IPS DF 19.7 (cell line): ENCODE measurements at places on chromosomes 12 and 14.
A peak's percentile ranks its signal among the peaks of the same experiment; 100 is the strongest.

DNA sequence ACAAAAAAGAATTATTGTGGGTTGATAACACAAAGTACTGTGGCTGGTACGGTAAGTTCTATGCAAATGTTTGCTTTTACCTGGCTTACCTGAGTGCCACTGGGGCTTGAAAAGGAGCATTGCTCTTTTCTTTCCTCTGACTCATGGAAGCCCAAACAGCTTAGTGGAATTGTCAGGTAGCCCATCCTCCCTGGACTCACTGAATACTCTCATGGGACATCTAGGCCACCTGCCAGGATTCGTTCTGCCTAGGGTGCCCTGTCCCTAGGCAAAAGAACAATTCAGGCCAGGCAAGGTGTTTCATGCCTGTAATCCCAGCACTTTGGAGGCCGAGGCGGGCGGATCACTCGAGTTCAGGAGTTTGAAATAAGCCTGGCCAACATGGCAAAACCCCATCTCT, 22.5 kb upstream of the YAF2 start:
- no peak for DNase-seq

- DNase-seq, result no peak
Measured at GRCh38 chr12:43805149-43805859, 813 bp downstream of the TWF1 start.

- DNase-seq, result no peak
Measured at GRCh38 chr12:59695379-59695778, 99.5 kb downstream of the SLC16A7 start.

DNA sequence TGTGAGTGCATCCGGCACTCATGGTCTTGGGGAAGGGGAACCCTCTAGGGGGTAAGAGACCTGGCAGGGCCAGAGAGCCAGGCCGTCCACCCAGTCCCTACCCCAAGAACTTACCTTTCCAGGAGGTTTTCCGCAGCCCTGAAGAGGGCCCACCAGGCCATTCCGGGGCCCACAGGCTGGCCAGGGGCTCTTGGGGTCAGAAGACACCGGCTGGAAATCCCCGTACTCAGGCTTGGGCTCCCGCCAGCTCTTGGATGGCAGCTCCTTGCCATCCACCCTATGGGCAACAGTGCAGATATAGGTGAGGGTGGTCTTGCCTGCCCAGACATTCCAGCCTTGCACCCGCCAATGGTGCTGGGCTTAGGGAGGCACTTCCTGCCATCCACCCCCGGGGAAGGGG, 34.6 kb downstream of the NCKAP5L start:
- no peak for DNase-seq

- no peak for DNase-seq
Measured at GRCh38 chr12:100120355-100120754, 22.3 kb downstream of the BLTP3B start.

- no peak for DNase-seq
Measured at GRCh38 chr12:65885716-65886115, 61.4 kb downstream of the HMGA2 start.

- DNase-seq, result no peak
Measured at GRCh38 chr12:92416385-92416812, 270.8 kb upstream of the BTG1 start.

DNA sequence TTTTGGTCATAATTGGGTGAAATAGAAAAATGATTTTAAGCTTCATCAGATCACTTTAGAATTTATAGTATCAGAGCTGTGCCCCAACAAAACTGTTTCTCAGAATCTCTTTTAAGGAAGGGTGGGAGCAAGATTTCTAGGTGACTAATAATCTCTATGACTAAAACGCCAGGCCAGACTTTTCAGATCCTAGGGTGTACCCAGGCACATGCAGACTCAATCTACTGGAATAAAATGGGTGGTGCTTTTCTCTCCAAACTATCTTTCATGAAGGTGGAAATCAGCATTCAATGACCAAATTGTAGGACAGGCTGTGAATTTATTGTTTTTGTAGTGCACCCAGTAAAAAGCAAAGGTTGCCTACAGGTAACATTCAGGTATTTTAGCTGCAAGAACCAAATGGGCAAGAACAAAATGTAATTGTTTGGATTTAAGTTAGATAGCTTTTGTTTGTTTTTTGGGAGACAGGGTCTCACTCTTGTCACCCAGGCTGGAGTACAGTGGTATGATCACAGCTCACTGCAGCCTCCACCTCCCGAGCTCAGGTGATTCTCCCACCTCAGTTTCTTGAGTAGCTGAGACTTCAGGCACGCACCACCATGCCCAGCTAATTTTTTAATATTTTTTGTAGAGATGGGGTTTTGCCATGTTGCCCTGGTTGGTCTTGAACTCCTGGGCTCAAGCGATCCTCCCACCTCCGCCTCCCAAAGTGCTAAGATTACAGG, 49.5 kb downstream of the PPP2R5C start:
- no peak for DNase-seq

DNA sequence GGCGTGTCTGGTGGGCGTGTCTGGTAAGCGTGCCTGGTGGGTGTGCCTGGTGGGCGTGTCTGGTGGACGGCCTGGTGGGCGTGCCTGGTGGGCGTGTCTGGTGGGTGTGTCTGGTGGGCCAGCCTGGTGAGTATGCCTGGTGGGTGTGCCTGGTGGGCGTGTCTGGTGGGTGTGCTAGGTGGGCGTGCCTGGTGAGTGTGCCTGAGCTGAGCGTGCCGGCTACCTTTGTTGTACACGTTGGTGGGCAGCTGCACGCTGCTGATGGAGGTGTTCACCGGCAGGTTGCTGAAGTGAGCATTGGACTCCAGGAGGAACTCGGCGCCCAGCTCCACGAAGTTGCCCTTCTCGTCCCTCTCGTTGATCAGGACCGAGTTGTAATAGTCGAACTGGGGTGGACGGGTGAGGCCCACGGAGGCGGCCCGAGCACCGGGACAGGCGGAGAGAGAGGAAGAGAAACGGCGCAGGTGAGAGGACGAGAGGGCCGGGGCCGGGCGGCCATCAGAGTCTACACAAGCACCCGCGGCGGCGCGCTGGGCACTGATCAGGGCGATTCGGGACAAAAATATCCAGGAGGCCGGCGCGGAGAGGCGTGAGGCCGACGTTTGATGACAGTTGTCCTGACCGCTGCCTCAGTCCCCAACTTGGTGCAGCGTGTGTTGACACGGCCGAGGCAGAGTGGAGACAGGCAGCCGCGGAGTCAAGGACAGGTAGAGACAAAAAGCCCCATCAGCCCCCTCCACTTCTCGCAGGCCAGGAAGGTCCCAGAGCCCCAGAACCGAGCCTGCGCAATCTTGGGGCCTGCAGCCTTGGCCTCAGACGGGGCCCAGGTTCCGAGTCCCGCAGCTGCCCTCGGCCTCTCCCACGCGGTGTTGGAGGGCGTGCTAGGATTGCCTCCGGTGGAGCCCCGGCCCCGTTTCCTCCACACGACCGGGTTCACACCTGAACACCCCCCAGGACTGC, 10.5 kb downstream of the CACNA2D4 start:
- DNase-seq, result no peak

GRCh38 chr14:28142400-28143015, 624.1 kb upstream of the FOXG1 start:
- no peak for DNase-seq

DNA sequence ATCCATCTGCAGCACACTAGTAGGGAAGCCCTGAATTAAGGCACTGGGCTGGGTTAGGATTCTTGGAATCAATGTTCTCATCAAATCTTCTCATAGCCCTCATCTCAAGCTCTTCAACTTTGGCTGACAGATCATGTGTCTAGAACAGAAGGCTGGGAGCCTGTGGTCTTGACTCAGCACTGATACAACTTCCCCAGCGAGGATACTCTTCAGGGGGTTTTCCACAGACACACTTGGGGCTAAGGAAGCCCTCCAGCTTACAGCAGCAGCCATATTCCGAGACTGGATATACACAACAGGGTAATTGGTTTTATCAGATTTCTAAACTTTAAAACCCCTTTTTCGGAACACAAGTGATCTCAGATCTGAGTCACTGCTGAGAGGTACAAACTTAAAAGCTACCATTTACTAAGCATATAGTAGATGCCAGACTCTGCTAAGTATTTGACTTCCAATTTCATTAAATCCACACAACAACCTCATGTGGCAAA, 3.5 kb downstream of the FMNL3 start:
- no peak for DNase-seq

- peak; percentile 20 for DNase-seq
Measured at GRCh38 chr12:125533434-125534029, 468.3 kb downstream of the AACS start.

GRCh38 chr14:92575061-92575747, 61.6 kb downstream of the RIN3 start:
- no peak for DNase-seq

DNA sequence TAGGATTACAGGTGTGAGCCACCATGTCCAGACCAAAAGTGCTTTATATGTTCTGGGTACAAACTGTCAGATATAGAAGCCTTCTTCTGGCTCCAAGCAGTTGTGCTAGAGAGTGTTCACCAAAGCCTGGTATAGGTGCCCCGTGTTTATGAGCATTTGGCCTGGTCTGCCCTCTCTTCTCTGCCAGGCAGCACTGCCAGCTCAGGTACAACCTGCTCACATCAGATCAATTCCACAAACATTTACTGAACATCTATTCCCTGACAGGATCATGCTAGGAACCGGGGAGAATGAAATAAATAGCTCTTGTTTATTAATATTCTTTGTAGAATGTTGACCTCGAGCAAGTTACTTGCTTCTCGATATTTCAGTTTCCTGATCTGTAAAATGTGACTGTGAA, 20.0 kb upstream of the SOCS2 start:
- DNase-seq, result no peak

- DNase-seq, result no peak
Measured at GRCh38 chr12:105443802-105444652, 113.5 kb downstream of the C12orf75 start.

- no peak for DNase-seq
Measured at GRCh38 chr12:71155225-71155624, 2.6 kb downstream of the TSPAN8 start.

- DNase-seq, result no peak
Measured at GRCh38 chr14:90743826-90744225, 72.4 kb downstream of the TTC7B start.

GRCh38 chr12:120814903-120815429, 89.2 kb downstream of the SPPL3 start:
- no peak for DNase-seq

GRCh38 chr12:83818881-83819280, 1093.7 kb downstream of the SLC6A15 start:
- DNase-seq, result no peak
